ENCODE measurements at places on chromosomes 13 and 19.

DNA sequence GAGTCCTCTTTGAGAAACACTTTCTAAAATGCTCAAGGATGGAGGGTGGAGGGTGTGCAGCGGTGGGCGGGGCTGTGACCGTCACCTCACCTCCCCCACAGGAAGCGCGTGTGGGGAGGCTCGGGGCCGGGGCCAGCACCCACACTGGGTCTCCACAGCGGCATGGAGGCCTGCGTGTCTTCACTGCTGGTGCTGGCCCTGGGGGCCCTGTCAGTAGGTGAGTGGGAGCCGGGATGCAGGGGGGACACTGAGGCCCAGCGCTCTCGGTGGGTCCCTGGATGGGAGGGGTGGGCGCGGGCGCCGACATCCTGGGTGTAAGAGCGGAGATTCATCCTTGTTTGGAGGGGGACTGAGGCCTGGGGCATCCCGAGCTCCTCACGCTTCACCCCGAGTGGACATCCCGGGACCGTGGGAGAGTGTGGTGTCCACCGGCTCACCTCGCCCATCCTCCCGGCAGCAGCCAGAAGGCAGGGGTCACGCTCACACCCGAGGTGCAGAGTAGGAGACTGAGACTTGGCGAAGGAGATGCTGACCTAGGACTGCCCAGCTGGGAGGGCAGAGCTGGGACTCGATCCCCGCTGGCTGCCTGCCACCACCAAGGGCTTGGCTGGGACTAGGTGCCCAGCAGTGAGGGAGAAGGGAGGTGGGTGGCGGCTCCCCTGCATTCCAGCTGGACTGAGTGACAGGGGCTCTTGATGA is at the start of gene GZMM:
Gene GZMM (plus strand): TSS at position 144 of the 699 bp plus-strand sequence. CDS start 19 bp downstream, at position 163.
- no peak for DNase-seq

DNA sequence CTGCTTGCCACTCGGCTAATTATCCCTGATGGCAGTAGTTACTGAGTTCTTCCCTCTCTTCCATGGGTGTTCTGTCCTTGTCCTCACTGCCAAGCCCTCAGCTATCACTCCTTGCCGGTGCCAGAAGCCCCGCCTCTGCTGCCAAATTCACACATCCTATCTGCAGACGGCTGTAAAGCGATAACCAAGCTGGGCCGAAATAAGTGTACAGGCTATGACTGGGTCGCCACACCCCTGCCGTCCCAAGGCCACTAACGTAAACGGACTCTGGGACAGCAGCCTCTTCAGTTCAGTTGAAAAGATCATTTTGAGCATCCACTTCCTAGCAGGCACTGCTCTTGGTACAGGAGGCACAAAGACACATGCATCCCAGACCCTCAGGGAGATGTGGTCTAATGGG is 13.3 kb downstream of the SLC7A1 start:
- DNase-seq, result no peak

DNA sequence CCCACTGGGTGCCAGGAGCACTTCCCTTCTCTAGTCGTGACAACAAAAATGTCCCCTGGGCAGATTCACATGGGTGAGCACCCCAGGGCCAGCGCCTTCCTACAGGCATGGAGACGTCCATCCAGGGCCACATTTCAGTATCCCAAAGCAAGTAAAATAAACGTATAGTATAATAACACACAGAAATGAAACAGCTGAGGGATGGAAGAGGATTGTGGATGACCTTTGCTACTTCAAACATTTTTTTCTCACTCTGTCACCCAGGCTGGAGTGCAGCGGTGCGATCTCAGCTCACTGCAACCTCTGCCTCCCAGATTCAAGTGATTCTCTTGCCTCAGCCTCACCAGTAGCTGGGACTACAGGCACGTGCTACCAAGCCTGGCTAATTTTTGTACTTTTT is 28.2 kb downstream of the CILP2 start:
- no peak for DNase-seq

- no peak for DNase-seq
These were observed 1.2 kb downstream of the TBC1D4 start for GRCh38 chr13:75480671-75481175.

GRCh38 chr13:45296259-45296658 is 44.7 kb downstream of the TPT1 start:
- DNase-seq, result no peak

GRCh38 chr19:45705115-45705514 is 12.6 kb downstream of the QPCTL start:
- DNase-seq, result no peak

GRCh38 chr13:67278235-67278634 is 48.1 kb upstream of the PCDH9 start:
- no peak for DNase-seq

- DNase-seq, result no peak
These were observed 22.4 kb downstream of the LRCH1 start for GRCh38 chr13:46575301-46575771.

GRCh38 chr13:50650592-50651504 is 192.6 kb downstream of the DLEU7 start:
- no peak for DNase-seq

DNA sequence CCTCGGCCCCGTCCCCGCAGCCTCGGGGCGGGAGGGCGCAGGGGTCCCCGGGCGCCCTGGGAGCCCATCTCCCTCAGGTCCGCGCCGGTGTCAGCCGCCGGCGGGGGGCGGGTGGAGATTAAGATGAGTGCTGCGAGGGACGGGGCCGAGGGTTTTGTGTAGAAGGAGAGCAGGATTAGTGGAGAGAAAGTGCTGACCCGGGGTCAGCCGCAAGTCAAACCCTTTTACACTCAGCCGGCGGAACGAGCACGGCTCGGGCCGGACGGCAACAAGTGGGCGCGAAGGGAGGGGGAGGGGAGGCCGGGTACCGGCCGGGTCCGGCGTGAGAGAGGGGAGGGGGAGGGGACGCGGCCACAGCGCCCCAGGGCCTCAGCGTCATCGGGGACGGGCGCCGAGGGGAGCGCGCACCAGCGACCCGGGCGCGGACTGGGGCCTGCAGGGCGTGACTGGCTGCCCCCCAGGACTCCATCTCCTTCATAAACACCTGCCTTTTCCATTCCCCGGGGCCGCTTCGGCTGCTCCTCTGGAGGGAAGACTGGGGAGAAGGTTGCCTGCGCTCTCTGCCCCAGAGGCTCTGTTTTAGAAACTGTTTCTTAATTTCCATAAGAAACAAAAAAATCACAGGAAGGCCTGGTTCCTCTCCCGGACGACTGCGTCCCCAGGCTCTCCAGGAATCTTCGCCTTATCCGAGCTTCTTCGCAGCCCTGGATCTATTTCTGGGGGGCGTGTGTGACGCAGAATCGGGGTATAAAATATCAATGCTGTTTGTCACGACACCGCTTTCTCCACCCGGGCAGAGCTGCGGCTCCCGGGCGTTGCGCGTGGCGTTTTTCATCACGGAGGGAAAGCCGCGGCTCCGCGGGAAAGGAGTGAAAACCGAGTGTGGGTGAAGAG is 6.5 kb downstream of the SOX1 start:
- no peak for DNase-seq

DNA sequence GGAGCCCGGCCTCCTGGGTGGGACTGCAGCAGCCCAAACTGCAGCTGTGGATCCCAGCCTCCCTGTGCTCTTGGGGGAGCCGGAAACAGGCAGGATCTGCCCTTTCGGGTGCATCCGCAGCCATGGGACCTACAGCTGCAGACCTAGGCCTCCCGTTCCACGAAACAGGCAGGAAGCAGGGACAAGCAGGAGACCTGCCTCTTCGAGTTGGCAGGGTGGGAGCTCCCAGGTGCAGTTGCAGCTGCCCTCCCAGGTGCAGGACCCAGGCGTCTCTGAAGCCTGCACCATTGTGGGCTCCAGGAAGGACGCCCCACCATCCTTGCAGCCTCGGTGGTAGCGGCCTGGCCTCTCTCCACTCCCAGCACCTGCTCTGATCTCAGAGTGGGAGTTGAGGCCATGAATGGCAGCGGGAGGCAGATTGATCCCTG is 189.0 kb upstream of the KLHL1 start:
- DNase-seq, result no peak

- no peak for DNase-seq
These were observed 40.9 kb downstream of the GSX1 start for GRCh38 chr13:27833206-27833605.

- DNase-seq, result no peak
These were observed 32.7 kb upstream of the CYSLTR2 start for GRCh38 chr13:48621056-48621455.

- no peak for DNase-seq
These were observed 8.8 kb downstream of the GIPR start for GRCh38 chr19:45676851-45677263.

GRCh38 chr19:31616031-31616430 is 266.8 kb upstream of the TSHZ3 start:
- no peak for DNase-seq

GRCh38 chr13:49893591-49893990 is 42.5 kb downstream of the SPRYD7 start:
- no peak for DNase-seq

DNA sequence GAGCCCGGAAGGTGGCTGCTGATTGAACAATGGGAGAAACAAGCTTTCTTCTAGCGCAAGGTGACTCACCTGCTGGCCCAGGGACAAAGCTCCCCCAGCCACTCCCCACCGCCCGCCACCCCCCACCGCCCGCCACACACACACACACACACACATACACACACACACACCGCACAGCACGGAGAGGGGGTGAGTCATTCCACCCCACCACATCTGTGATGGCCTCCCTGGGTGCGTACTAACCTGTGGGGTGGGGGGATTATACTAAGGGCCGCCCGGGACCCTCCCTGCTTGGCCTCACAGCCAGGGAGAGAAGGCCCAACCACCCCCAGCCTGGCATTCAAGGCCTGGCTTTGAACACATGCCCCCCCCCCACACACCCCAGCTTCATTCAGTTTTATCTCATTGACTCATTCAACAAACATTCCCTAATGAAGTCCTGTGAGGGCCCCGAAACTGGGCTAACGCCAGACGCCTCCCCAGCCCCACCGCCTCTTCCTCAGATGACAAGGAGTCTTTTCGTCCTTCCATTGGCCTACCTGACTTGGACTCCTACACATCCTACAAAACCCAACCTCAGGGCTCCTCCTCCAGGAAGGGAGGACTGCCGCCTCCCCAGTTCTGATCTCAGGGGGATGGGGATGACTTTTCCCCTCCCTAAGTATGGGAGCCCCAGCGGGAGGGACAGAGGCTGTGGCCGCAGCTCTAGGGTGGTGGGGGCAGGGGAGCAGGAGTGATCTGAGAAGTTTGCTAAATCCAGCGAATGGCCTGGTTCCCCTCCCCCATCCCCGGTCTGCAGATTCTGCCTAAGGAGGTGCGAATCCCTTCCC is 5.8 kb upstream of the ONECUT3 start:
- DNase-seq, result no peak

DNA sequence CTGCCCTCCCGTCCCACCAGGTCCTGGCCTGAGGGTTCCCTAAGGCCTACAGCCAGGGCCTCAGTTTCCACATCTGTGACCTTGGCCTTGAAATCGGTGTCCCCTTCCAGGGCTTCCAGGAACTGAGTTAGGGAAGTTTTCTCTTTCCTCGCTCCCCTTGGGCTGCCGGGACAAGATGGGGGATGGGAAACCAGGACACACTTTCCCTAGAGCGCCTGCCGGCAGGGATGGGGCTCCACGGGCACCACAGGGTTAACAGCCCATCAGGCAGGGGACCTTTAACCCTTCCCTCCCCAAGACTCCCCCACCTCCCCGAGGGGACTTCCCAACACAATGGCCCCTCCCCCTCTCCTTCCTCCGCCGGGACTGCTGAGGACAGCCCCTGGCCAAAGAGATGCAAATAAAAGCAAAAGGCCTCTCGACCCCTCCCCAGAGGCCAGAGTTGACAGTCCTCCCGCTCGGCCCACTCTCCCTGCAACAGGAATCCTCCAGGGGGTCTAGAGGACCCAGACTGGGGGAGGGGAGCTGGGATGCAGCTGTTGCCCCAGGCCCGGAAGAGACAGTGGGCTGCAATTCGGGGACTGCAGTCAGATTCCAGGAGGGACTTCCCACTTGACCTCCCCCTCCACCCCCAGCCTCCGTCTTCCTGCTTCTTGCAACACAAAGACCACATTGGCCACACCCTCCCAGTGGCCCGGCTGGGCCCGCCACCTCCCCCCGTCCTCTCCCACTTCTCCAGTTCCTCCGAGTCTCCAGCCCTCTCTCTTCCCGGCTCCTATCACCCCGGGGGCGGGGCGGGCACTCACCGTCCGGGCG is 3.4 kb downstream of the BBC3 start:
- DNase-seq, result peak; percentile 48

GRCh38 chr13:30845297-30846214 is 60.5 kb upstream of the MEDAG start:
- DNase-seq, result no peak

DNA sequence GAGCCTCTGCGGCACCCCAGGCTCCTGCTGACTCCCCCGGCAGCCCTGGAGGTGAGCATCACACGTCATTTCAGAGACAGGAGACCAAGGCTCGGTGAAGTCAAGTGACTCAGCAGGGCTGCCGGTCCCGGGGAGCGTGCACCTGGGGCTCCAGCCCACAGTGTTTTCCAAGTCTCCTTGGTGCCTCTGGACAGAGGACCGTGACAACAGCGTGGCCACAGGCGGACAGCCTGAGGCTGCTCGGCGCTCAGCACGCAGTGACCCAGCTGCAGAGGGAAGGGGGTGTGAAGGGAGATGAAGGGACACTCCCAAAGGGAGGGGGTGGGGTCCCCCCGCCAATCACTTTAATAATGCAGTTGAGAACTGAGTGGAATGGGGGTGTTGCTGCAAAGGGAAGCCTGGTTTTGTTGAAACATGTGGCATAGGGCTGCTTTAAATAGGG is 17.5 kb upstream of the ASPDH start:
- DNase-seq, result no peak

DNA sequence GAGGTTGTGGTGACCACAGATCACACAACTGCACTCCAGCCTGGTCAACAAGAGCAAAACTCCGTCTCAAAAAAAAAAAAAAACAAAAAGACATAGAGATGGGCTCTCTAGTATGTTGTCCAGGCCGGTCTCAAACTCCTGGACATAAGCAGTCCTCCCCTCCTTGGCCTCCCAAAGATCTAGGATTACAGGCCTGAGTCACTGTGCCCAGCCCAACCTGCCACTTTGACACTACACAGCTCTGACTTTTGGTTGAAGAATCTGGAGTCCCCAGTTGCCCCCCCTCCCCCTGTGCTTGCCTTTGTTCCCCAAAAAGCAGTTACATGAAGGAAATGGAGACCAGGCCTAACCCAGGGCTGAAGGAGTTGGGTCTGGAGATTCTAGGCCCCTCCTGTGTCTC is 12.9 kb downstream of the CARM1 start:
- no peak for DNase-seq

- DNase-seq, result no peak
These were observed 104.5 kb downstream of the UGGT2 start for GRCh38 chr13:95948656-95949055.

GRCh38 chr19:54677217-54677616 is 14.4 kb downstream of the LILRB4 start:
- DNase-seq, result no peak

GRCh38 chr13:102273111-102273510 is 128.7 kb downstream of the FGF14 start:
- no peak for DNase-seq

- DNase-seq, result no peak
These were observed 9.7 kb downstream of the MKNK2 start for GRCh38 chr19:2041433-2041682.

DNA sequence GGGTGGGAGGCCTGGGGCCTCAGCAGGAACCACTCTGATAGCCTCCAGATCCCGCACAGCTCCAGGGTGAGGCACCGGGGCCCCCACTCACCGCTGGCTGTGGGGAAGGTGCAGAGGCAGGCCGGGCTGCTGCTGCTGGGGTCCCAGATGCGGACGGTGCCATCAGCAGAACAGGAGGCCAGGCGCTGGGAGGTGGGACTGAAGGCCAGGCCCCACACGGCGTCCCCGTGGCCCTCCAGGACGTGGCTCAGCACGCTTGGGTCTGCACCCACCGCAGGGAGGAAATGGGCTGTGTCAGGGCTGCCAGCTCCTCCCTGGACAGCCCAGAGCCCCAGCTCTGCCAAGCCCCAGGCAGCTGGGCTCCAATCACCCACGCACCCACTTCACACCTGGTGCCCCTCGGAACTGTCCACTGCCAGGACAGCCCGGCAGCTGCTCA is 6.1 kb upstream of the PRKD2 start:
- DNase-seq, result no peak

Data from GOT3 (cell line).